Breast epithelium (tissue), 4 donors: ENCODE measurements at places on chromosomes 6 and 20. TPM values are rescaled to one million over a fixed set of nuclear protein-coding genes. Genes with fewer than 3 reads are reported as not detected.

Gene PSMB8
- total RNA-seq: 36.0 TPM

Gene LCA5
- 15.2 TPM for total RNA-seq

Gene TRAPPC3L
- not detected for total RNA-seq

Gene PI3
- 5.9 TPM for total RNA-seq

Gene WFDC12
- not detected for total RNA-seq

Gene PPP1R14C
- not detected for total RNA-seq

Gene BPI
- total RNA-seq: 0.59 TPM

Gene ENTPD6
- total RNA-seq: 45.8 TPM

Gene C6orf52
- total RNA-seq: not detected

Gene LY6G5C
- 0.64 TPM for total RNA-seq

Gene PIM1
- 56.0 TPM for total RNA-seq

Gene OTOR
- total RNA-seq: not detected
